Activated naive CD4-positive, alpha-beta T cell (primary cell): ENCODE measurements at places on chromosomes 2 and 18.

DNA sequence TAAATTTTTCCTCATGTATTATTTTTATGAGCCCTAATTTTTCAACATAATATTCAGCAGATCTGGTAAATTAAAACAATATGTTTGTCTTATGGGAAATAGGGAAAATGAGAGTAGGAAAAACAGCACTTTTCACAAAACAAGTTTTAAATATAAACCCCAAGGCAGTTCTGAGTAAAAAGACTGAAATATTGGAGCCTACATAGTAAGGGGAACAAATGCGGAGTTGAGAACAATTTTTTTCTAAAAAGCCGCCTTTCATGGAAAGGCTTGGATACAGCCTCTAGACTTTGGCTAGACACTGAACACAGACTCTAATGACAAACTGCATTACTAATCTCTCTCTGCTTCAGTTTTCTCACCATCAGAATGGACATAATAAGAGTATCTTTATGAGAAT, 174.1 kb downstream of the NOL4 start:
- DNase-seq: no peak

DNA sequence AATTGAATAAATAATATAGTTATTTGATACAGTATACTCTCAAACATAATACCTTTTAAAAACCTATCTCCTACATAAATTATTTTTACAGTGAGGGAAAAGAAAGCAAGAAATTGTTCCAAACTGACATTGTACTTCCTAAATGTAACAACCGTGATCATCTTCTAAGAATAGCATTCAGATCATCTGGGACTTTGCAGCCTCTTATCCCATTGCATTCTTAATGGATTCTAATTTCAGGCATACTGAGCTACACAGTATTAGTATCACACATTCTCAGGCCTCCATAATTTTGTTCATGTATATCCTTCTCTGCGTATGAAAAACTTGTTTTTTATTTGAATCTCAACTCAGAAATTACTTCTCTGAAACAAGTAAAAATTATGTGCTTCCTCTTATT, 1134.7 kb upstream of the CDH2 start:
- DNase-seq: no peak

DNA sequence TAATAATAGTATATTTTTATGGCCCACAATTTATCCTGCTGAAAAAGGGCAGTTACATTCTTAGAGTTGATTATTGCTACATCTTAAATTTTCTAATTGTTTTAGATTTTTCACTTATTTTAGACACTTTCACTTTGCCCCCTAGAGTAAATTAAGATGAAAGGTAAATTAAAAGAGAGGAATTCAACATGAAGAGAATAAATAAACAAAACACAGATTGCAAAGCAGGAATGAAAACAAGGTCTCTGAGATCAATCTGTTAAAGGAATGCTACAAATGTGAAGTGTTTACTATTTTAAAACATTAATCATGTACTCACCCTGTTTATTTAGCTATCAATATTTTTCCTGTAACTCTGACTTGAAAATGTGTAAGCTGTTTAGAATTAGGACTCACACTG, 113.5 kb upstream of the ETAA1 start:
- DNase-seq: no peak

GRCh38 chr18:61443081-61443725, 110.0 kb downstream of the CDH20 start:
- no peak for DNase-seq

GRCh38 chr2:160303527-160303926, 103.5 kb upstream of the ITGB6 start:
- no peak for DNase-seq

DNA sequence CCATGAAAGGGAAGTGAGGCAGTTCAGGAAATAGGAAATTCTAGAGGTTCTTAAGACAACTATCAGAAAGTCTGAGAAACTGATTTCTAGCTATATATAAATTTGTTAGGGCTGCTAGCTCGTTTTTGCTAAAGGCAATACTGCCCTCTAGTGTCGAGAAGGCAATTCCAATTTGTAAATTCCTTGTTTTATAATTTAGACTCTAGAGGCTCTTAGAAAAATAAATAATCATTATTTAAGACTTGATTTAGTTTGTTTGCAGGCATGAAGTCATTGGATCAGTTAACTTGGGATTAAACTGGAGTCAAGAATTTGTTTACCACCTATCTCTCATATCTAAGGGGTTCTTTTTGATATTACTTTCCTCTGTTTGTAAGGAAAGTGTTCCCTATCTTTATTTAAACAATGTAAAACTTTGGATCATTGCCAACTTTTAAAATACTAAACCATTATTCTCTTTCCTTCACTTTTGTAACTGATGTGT, 66.2 kb downstream of the ACVR2A start:
- no peak for DNase-seq

DNA sequence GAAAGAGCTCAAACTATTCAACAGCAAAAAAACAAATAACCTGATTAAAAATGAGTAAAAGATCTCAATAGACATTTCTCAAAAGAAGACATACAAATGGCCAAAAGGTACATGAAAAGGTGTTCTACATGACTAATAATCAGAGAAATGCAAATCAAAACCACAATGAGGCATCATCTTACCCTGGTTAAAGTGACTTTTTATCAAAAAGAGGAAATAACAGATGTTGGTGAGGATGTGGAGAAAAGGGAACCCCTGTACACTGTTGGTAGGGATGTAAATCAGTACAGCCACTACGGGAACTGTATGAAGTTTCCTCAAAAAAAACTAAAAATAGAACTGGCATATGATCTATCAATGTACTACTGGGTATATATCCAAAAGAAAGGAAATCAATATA, 39.8 kb upstream of the TMEM163 start:
- DNase-seq: no peak
